Activated CD4-positive, alpha-beta T cell treated with anti-CD3 and anti-CD28 coated beads, Interleukin-2, amount 10 ng/mL, durations not matched to agents 7 days and 5 days (primary cell): ENCODE measurements at places on chromosomes 7 and 10. TPM values are rescaled to one million over a fixed set of nuclear protein-coding genes. Genes with fewer than 3 reads are reported as not detected.

PYROXD2 gene
- total RNA-seq = 10.0 TPM

SPAM1 gene
- total RNA-seq = not detected

VIPR2 gene
- not detected for total RNA-seq

GRM8 gene
- total RNA-seq = not detected

GNAI1 gene
- 0.45 TPM for total RNA-seq

COL28A1 gene
- not detected for total RNA-seq

SPDYE11 gene
- not detected for total RNA-seq

ITGB1 gene
- total RNA-seq = 98.4 TPM

GRCh38 chr10:7534480-7534852 is 123.6 kb upstream of the SFMBT2 start:
- DNase-seq = no peak

- no peak for DNase-seq
These were observed 152.0 kb downstream of the ZNF22 start for GRCh38 chr10:45152726-45153125.

- no peak for DNase-seq
These were observed 89.5 kb downstream of the VWDE start for GRCh38 chr7:12314199-12314598.

- DNase-seq = no peak
These were observed 206.5 kb upstream of the CNTNAP2 start for GRCh38 chr7:145909991-145910513.

GRCh38 chr10:48445932-48446331 is 139.5 kb downstream of the MAPK8 start:
- DNase-seq = no peak

- DNase-seq = peak; percentile 43
These were observed 3.1 kb downstream of the KLLN start for GRCh38 chr10:87860156-87860795.

DNA sequence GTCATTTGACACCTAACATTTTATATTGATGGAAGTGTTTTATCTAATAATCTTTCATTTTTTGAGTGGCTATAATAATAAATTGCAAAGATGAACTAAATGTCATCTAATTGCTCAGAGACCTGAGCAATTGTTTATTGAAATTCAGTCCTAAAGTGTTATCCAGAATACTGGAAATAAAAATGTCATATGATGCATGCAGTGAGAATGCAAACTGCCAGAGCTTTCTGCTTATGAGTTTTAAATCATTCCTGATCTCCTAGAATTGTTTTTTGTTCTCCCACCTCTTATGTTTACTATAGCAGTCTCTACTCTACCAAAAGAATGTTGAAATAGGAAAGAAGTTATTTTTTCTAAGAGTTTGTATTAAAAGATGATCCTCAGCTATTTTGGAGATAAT is 116.7 kb downstream of the FOXP2 start:
- no peak for DNase-seq

- peak; percentile 60 for DNase-seq
These were observed 19.4 kb downstream of the ZMIZ2 start for GRCh38 chr7:44767912-44768627.

DNA sequence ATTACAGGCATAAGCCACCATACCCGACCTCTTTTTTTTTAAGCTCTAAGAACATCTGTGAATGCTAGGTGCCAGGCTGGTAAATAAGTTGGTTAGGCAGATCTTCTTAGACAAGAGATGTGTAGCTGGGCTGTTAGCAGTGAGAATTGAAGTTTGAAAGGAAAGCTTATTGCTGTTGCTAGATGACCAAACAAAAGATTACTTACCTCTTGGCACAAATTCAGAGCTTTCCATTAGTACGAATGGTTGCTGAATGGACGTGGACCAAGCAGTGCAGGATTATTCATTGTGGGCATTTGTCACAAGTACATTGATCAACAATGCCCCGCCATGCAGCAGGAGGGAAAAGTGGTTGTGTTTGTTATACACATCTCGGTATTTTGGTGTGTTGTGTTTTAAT is 131.2 kb downstream of the GFRA1 start:
- DNase-seq = no peak

GRCh38 chr10:114526126-114526503 is 121.8 kb upstream of the AFAP1L2 start:
- peak; percentile 56 for DNase-seq

DNA sequence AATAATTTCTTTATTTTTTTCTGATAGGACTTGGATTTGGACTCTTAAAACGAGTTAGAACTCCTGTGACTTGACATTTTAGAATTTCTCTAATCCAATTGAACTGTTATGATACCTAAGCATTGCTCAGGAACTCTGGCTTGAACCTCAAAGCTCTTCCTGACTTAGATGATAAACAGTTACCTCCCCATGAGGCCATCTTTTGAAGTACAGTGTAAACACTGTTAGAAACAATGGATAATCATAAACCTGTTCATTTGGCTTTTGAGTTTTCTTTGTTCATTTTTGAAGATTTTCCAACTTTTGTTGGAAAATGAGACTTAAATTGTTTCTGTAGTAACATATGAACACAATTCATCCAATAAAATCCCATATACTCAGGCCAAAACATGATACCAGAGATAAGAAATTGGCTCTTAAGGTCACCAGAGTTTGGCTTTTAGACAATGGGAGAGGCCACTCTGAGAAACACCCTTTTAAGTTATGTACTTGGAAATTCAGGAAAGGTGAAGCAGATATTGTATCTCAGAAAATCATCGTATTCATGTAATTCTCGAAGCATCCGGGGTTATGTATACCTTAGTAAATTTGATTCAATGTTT is 59.6 kb downstream of the RUNDC3B start:
- DNase-seq = no peak

- DNase-seq = peak; percentile 15
These were observed 177.6 kb upstream of the NAMPT start for GRCh38 chr7:106462365-106462859.

GRCh38 chr10:33005322-33006301 is 47.6 kb upstream of the ITGB1 start:
- no peak for DNase-seq

GRCh38 chr10:10600004-10600403 is 417.7 kb upstream of the CELF2 start:
- no peak for DNase-seq

- DNase-seq = no peak
These were observed 22.4 kb upstream of the IFIT1B start for GRCh38 chr10:89355394-89355931.

DNA sequence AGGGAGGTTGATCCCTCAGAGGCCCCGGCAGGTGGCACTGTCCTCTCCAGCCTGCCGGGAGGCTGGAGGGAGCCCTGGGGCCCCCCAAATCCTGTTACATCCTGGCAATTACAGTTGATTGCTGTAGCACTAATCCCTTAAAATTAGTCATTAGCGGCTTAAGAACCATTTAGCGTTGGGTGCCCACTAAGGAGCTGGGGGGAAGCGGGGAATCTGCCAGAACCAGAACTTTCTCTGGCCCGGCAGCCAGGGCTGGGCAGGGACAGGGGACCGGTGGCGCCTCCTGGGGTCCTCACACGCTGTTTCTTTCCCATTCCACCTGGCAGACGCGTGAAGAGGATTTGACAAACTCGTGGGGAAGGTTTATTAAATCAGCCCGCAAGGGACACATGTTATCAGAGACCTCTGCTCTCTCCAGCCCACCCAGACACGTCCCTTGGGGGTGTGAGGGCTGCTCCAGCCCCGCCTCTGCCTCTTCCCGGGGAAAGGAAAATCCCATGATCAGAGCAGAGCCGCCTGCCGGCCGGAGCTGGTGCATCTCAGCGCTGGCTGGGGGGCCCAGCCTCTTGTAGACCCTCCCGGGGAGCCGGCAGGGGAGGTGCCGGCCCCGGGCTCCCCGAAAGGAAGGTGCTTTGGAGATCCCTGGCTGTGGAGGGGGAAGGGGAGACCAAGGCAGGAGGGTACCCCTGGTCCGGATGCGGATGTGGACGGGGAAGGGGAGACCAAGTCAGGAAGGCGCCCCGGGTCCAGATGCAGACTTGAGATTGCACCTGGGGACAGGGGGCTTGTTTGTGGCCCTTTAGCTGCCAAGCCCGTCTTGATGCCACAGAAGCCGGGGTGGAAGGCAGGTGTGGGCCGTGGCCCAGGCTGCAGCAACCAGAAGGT is 142.7 kb downstream of the ELFN1 start:
- no peak for DNase-seq

DNA sequence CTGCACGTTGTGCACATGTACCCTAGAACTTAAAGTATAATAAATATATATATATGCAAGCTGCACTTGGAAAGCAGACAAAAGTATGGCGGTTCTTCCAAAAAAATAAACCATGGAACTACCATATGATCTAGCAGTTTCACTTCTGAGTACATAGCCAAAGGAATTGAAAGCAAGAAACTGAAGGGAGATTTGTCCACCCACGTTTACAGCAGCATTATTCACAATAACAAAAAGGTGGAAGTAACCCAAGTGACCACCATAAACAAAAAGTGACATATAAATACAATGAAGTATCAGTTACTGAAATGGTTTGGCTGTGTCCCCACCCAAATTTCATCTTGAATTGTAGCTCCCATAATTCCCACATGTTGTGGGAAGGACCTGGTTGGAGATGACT is 525.3 kb upstream of the CELF2 start:
- DNase-seq = no peak

- no peak for DNase-seq
These were observed 38.1 kb downstream of the FAM107B start for GRCh38 chr10:14736600-14737081.

DNA sequence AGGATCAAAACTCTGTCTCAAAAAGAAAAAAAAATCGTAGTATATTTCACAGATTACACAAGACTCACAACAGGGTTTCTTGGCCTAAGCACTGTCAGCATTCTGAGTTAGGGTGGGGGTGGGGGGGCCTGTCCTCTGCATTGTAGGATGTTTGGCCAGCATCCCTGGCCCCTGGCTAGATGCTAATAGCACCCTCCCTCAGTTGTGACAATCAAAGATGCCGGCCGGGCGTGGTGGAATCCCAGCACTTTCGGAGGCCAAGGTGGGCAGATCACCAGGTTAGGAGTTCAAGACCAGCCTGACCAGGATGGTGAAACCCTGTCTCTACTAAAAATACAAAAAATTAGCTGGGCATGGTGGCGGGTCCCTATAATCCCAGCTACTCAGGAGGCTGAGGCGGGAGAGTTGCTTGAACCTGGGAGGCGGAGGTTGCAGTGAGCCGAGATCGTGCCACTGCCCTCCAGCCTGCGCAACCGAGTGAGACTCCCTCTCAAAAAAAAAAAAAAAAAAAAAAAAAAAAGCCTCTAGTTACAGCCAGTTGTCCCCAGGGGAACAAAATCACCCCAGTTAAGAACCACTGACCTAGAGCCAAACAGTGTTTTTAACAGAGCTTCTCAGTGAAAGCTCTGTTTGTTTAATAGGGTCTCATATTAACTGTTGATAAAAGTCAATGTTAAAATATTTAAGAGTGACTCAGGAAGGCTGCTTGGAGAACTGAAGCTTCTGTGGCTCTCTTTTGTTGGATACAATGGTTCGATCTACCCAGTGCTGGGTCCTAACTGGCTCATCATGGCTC is 161.0 kb upstream of the FAM171A1 start:
- DNase-seq = no peak

DNA sequence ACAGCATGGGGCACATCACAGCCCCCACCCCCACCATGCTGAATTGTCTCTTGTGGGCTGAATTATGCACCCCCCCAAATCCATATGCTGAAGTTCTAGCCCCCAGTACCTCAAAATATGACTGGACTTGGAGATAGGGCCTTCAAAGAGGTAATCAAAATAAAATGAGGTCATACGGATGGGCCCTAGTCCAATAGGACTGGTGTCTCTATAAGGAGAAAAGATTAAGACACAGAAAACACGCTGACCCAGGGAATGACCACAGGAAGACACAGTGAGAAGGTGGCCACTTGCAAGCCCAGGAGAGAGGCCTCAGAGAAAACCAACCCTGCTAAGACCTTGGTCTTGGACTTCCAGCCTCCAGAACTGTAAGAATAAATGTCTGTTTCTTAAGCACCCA is 106.4 kb upstream of the ARID5B start:
- no peak for DNase-seq

DNA sequence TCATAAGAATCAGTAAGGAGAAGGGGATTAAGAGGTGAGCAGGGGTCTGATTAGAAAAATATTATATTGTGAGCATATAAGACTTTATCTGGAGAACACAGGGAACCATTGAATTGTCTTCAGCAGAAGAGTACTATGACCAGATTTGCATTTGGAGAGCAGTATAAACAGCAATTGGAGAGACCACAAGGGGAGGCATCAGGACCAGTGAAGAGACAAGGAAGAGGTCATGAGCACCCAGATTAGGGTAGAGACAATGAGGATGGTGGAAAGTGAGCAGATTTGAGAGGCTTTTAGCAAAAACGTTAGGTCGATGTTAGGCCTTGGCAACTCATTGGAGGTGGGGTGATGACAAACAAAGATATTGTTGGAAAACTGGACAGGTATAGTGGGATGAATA is 13.0 kb upstream of the SMIM30 start:
- no peak for DNase-seq

- DNase-seq = peak; percentile 17
These were observed 812 bp upstream of the IDE start for GRCh38 chr10:92574548-92575261.
